ENCODE measurements at places on chromosomes 16 and 17.

- no peak for DNase-seq
Observed at GRCh38 chr17:33667671-33668070, 374.6 kb upstream of the ASIC2 start.

GRCh38 chr16:64278196-64278595 lies 843.7 kb downstream of the CDH11 start:
- no peak for DNase-seq

- DNase-seq: no peak
Observed at GRCh38 chr16:72886346-72886974, 161.5 kb downstream of the ZFHX3 start.

DNA sequence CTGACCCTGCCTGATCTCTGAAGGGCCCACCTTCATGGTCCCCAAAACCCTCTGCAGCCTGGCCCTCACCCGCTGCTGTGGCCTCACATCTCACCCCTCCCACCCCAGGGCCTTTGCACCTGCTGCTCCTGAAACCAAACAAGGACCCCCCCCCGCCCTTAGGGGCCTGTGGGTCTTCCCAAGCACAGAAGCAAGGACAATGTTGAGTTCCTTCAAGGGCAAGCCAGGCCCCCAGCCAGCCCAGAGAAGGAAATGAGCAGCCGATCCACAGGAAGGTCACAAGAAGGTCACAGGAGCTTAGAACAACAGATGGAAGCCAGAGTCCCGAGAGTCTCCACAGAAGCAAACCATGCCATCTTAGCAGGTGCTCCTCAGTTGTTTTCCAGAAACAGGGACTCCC lies 493 bp upstream of the PDE6G start:
- no peak for DNase-seq

DNA sequence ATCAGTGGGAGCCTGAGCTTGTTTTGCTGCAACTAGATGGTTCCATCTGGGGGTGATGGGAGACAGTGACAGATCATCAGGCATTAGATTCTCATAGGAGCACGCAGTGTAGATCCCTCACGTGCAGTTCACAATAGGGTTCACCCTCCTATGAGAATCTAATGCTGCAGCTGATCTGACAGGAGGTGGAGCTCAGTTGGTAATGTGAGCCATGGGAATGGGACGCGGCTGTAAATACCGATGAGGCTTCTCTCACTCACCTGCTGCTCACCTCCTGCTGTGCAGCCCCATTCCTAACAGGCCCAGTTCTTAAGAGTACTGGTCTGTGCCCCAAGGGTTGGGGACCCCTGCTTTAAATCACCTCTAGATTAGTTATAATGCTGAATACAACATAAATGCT lies 137.5 kb upstream of the PLEKHM1 start:
- DNase-seq: no peak

- DNase-seq: no peak
Observed at GRCh38 chr16:65739518-65739917, 617.7 kb upstream of the CDH11 start.

DNA sequence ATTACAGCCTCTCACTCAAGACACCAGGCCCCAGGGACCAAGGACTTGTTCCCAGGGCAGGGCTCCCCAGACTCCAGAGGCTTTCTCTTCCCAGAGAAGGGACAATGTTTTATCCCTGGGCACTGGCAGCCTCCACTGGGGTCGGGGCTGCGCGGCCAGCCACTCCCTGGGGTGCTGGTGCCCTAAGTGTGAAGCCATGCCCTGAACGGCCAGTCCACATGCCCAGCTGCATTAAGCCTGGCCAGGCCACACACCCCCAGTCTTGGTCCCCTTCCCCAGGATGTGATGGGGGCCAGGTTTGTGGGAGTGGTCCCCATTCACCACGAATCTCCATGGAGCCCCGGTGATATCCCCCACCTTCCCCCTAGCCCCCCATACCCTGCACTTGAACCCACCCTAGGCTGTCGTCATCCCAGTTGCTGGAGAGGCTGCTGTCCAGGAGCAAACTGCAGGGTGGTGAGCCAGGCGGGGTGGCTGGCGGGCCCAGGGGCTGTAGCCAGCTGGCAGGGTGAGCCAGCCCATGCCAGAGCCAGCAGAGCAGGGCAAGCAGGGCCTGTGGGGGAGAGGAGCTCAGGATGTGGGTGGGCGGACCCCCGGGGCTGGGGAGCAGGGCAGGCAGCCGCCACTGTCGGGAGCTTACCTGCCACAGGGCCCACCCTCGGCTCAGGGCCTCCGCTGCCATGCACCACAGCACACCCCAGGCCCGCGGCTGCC lies 4.6 kb downstream of the PAQR4 start:
- no peak for DNase-seq

- DNase-seq: no peak
Observed at GRCh38 chr17:31510308-31511194, 119.1 kb downstream of the RAB11FIP4 start.

Measured in activated CD4-positive, alpha-beta T cell treated with anti-CD3 and anti-CD28 coated beads for 1 hour (primary cell).